Stimulated activated CD4-positive, alpha-beta T cell treated with anti-CD3 and anti-CD28 coated beads, Interleukin-1b, Interleukin-23, amount 100 ng/mL, for 1 hour (primary cell): ENCODE measurements at places on chromosomes 2 and 18.

DNA sequence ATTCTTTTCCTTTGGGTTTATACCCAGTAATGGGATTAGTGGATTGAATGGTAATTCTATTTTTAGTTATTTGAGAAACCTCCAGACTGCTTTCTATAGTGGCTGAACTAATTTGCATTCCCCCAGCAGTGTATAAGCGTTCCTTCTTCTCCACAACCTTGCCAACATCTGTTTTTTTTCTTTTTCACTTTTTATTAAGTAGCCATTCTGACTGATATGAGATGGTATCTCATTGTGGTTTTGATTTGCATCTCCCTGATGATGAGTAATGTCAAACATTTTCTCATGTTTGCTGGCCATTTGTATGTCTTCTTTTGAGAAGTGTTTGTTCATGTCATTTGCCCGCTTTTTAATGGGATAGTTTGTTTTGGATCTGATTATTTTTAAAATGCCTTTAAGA is 64.1 kb upstream of the MEIS1 start:
- no peak for DNase-seq

DNA sequence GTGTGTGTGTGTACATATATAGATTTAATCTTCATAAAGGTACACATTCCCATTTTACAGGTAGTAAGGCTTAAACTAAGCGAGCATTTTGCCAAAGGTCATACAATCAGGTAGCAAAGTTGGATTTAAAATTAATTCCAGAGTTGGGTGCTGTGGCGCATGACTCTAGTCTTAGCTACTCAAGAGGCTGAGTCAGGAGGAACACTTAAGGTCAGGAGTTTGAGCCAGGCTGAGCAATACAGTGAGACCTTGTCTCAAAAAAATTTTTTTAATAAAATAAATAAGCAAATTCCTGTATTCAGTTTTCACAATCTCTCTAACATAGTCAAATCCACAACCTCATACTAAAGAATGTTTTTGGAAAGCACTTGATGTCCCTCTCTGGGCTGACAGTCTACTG is 111.5 kb upstream of the LDLRAD4 start:
- no peak for DNase-seq

GRCh38 chr18:8050616-8051329 is 483.7 kb downstream of the PTPRM start:
- DNase-seq, result no peak

GRCh38 chr18:51011709-51012108 is 18.3 kb upstream of the SMAD4 start:
- DNase-seq, result no peak

GRCh38 chr18:54712758-54713157 is 115.5 kb upstream of the RAB27B start:
- no peak for DNase-seq

GRCh38 chr2:122805346-122805745 is 1049.9 kb downstream of the TSN start:
- DNase-seq, result no peak

GRCh38 chr2:112152476-112153178 is 14.4 kb downstream of the FBLN7 start:
- DNase-seq, result no peak

DNA sequence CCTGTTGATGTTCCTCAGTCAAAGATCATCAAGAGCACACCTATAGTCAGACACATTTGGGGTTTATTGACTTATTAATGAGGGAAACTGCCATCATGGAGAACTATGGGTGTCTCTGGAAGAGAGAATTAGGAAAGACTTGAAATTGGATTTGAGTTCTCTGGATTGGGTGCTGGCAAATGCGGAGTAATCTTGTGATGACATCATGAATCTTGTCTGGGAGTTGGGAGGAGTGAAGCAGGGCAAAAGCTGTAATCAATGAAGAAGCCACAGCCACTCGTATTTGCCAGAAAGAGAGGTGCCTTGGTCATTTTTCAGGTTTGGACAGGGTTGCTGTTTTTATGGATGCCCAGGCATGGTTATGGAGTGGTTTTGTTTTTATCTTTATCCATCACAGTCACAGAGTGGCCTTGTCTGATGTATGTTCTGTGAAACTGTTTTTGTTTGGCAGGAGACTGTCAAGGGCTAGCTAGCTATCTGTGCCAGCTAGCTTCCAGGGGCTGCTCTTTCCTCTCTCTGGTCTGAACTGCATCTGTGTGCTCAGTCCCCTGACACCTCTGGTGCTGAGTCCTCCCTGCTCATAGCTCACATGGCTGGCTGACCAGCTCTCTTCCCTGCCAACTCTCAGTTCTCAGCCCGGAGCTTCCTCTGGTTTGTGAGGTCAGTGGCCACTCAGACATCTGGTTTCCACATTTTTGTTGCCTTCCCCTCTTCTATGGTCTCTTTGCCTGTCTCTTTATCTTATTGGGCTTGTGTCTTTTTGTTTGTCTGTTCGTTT is 193.4 kb upstream of the RMP24 start:
- DNase-seq, result no peak
